ENCODE measurements at places on chromosomes 16 and 17.

- no peak for DNase-seq
Measured at GRCh38 chr17:68944435-68945035, 10.7 kb downstream of the ABCA8 start.

DNA sequence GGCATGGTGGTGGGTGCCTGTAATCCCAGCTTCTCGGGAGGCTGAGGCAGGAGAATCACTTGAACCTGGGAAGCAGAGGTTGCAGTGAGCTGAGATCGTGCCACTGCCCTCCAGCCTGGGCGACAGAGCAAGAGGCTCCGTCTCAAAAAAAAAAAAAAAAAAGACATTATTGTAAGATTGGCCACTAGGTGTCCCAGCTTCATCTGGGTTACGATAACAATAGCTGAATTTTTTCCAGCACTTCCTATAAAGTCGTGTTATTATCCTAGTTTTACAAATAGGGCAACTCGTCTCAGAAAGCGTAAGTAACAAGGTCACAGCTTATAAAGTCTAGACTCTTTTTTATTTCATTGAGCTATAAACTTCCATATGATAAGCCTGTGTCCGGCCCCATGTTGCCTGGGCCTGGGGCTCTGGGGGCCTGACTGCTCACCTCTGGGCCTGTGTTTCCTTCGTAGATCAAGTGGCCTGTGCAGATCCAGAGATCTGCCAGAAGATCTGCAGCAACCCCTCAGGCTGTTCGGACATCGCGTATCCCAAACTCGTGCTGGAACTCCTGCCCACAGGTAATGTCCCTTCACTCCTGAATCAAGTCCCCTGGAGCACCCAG lies 60.5 kb downstream of the SLC5A11 start:
- no peak for DNase-seq

DNA sequence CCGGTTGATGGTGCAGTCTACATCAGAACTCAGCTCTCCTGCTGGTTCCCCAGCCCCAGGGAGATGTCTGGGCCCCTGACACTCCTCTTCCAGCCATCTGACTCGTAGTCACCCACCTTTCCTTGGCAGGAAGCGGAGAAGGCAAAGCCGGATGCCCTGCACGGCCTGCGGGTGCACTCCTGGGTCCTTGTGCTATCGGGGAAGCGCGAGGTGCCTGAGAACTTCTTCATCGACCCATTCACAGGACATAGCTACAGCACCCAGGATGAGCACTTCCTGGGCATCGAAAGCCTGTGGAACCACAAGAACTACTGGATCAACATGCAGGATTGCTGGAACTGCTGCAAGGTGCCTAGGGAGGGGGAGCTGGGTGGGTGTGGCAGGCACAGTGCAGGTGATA lies 12.7 kb downstream of the DRC7 start:
- DNase-seq: no peak

- no peak for DNase-seq
Measured at GRCh38 chr16:11309895-11310633, 28.9 kb upstream of the PRM1 start.

- peak; percentile 51 for DNase-seq
Measured at GRCh38 chr17:21213638-21214014, 335 bp downstream of the TMEM11 start.

DNA sequence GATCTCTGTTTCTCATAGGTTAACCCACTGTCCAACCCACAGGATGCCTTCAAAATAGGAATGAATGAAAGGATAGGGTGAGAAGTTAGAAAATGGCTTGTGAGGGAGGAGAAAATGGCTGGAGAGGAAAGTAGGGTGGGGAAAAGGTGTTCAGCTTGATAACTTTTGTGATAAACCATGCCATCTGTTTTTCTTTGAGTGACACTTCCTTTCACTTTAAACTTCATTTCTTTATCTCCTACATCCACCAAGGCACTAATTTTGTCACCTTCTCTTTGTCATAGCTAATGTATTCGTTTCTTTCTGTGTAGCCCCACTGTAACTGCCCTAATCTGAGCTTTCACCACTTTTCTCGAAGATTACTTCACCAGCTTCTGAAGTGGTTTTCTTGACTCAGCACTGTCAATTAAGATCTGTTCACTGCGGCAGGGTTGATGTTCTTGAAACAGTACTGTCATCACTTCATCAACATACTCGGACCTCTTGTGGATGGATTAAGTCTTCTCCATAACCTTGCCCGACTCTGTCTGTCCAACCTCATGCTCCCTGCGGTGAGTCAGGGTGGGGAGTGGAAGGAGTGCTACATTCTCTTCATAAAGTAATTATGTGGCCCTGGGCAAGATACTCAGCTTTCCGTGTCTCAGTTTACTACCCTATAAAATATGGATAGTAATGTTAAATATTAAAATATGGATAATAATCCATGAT lies 5.5 kb upstream of the KRT10 start:
- DNase-seq: no peak

- no peak for DNase-seq
Measured at GRCh38 chr16:30969246-30969842, 11.8 kb downstream of the SETD1A start.

DNA sequence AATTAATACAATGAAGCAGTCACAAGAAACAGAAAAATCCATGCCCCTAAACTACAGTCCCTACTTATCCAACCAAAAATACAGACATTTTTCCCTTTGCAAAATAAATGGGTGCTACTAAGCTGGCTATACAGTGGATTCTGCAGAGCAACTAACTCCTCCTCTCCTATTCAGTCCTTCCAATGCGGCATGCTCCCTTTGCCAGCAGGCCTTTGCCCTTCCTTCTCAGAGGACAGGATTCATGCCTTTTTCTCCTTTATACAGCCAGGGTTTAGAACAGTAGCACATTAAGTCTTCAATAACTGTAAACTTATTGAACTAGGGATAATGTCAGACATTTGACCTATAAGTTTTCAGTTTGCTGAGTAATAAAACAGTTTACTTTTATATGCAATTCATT lies 70.2 kb downstream of the SMURF2 start:
- DNase-seq: no peak

DNA sequence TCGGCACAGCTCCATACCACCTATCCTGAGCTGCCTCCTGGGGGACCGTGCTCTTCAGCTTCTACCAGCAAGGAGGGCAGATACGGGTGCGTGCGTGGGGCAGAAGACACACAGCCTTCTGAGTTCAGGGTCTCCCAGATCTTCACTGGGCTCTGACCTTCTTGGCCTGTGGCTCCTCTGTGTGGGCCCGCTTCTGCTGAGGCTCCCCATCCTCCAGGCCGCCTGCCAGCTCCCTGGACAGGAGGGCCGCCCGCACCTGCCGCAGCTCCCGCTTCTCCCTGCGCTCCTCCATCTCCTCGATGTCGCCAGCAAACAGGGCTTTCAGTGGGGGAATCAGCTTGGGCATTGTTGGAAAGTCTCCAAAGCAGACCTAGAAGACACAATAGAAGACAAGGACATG lies 25.2 kb downstream of the ELAC2 start:
- DNase-seq: no peak

- DNase-seq: no peak
Measured at GRCh38 chr16:71565812-71566700, 10.8 kb downstream of the TAT start.

- no peak for DNase-seq
Measured at GRCh38 chr17:61797283-61797682, 66.0 kb downstream of the BRIP1 start.

DNA sequence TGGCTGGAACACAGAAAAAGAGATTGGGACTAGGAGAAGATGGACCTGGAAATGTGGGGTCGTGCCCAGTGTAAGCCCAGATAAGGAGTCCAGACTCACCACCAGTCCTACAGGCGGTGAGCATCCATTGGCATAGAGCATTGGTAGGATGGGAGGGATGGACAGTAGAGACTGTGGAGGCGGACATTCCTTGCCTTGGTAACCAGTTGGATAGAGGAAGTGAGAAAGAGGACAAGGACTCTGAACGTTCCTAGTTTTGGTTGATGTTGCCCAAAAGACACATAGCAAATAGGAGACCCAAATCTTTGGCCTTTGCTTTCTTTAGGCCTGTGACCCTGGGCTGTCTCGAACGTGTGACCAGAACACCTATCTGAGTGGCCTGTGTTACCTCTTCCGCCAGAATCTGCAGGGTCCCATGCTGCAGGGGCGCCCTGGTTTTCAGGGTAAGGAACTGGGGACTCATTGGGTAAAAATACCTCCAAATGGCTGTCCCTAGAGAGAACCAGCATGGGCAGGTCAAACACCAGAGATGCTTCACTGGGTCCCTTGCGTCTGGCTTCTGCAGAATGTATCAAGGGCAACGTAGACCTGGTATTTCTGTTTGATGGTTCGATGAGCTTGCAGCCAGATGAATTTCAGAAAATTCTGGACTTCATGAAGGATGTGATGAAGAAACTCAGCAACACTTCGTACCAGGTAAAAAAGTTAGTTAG lies 6.4 kb downstream of the ITGAL start:
- DNase-seq: no peak

DNA sequence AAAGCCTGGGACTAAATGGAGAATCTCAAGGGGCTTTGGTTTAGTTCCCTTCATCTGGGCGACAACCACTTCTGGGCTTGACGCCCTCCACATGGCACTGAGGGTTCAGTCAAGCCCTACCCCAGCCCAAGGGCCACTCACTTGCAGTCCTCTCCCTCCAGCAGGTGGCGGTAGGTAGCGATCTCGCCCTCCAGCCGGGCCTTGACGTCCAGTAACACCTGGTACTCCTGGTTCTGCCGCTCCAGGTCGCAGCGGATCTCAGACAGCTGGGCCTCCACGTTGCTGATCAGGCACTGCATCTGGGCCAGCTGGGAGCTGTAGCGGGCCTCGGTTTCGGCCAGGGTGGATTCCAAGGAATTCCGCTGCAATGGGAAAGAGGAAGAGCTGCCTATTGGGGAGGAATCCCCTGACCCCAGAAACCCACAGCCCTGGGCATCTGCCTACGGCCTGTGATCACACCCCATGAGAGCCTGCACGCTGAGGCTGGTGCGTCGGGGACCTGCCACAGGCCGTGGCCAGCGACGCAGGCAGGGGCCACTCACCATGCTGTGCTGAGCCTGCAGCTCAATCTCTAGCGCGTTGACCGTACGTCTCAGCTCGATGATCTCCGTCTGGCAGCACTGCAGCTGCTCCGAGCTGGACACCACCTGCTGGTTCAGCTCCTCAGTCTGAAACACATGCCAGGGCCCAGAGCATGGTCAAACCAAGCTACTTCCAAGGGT lies 2.7 kb downstream of the KRT36 start:
- peak; percentile 37 for DNase-seq

- DNase-seq: no peak
Measured at GRCh38 chr17:4931963-4932362, at the start of gene GP1BA. TSS of gene GP1BA (plus strand) at chr17:4932277. CDS start at chr17:4932605, 328 bp downstream.

DNA sequence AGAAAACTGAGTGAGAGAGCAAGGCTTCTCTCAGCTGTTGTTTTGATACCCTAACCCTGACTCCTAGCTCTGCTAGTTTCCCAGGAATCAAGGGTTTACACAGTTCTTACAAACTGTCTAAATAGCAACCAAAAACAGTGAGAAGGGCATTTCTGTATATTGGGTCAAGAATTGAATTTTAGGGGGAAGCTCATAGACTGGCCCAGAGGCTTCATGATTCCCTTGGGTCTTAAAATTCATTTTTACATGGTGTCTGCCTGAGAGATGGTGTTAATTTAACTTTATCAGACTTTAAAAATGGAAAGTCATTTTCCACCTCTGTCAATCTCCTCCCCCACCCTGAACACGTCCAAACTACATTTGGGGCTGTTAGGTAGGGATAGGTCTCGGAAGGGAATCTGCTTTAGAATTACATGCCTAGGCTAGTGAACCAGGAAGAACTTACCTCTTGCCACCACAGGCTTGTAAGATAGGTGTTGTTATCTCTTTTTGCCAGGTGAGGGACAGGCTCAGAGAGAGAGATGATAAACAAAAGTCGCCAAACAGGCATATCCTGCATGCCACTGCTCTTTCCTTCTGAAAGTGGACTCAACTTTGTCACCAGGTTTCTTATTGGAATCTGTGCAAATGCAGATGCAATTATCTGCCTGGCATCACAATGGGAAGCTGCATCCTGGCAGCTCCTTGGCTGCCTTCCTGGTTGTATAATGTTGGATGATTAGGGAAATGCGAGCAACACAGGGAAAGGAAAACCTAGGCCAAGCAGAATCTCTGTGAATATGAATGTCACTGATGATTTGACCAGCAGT lies 3.1 kb downstream of the PHAF1 start:
- no peak for DNase-seq

GRCh38 chr16:83964684-83965443 lies 3.2 kb upstream of the NECAB2 start:
- DNase-seq: no peak

GRCh38 chr17:35094902-35095301 lies 24.8 kb downstream of the RAD51D start:
- no peak for DNase-seq

- DNase-seq: no peak
Measured at GRCh38 chr16:82005027-82005830, 6.0 kb downstream of the SDR42E1 start.

DNA sequence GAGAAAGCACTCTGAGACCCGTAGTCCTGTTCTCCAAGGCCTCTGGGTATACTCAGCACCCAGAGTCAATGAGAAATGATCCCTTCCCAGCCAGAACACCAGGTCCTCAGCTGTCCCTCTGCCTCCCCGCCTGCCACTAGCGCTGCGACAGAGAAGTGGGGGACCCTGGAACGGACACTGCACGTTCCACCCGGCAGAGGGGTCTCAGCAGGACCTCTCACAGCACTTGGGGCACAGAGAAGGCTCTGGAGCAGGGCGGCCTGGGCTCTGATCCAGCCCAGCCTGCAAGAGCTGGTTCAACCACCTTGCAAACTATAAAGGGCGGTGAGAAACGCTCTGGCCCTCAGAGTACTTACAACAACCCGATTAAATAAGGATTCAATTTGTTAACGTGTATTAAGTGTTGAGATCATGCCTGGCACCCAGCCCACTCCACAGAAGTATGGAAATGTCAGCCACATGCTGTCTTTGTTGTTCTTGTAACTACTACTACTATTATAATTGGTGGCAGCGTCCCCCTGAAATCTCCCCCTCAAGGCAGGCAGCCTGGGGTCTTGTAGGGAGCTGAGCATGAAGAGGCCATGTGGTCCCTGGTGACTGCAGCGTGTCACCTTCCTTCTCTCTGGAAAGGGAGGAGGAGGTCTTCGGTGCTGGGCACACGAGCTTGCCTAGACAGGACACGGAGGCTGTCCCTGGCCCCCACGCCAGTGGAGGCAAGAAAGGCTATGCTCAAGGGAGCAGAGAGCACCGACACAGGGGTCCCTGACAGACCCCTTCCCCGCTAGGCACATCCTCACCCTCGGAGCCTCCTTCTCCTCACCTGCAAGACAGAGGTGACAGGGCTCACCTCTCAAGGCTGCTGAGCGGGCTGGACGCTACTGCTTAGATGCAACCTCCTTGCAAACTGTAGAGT lies 2.4 kb downstream of the OSGIN1 start:
- no peak for DNase-seq

All from activated naive CD8-positive, alpha-beta T cell treated with anti-CD3 and anti-CD28 coated beads for 36 hours (primary cell).